ENCODE measurements at places on chromosomes 16 and 17.

- no peak for DNase-seq
These were observed 15.8 kb upstream of the CAVIN1 start for GRCh38 chr17:42438600-42439567.

- DNase-seq = no peak
These were observed 8.3 kb upstream of the GALK1 start for GRCh38 chr17:75773121-75773807.

DNA sequence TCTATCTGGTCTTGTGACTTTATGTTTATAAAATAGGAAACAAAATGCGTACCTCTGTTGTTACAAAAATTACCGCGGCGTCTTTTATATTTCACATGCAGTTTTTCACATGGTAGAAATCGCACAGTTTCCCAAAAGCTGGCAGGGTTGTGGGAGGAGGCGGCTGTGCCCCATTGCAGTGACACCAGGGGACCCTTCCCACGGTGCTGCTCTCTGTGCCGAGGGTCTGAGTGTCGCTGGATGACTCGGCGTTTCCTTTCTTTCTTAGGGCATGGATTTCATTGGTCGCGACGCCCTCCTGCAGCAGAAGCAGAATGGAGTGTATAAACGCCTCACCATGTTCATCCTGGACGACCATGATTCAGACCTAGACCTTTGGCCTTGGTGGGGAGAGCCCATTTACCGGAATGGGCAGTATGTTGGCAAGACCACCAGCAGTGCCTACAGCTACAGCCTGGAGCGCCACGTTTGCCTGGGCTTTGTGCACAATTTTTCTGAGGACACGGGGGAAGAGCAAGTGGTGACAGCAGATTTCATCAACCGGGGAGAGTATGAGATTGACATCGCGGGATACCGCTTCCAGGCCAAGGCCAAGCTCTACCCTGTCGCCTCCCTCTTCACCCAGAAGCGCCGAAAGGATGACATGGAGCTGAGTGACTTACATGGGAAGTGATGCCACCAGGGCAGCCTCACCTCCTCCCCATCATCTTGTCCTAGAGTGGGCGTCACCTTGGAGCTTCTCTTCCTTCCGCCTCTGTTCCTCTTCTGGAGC is 17.2 kb upstream of the CLEC18C start:
- no peak for DNase-seq

- DNase-seq = no peak
These were observed 32.8 kb downstream of the RNF157 start for GRCh38 chr17:76207275-76208059.

DNA sequence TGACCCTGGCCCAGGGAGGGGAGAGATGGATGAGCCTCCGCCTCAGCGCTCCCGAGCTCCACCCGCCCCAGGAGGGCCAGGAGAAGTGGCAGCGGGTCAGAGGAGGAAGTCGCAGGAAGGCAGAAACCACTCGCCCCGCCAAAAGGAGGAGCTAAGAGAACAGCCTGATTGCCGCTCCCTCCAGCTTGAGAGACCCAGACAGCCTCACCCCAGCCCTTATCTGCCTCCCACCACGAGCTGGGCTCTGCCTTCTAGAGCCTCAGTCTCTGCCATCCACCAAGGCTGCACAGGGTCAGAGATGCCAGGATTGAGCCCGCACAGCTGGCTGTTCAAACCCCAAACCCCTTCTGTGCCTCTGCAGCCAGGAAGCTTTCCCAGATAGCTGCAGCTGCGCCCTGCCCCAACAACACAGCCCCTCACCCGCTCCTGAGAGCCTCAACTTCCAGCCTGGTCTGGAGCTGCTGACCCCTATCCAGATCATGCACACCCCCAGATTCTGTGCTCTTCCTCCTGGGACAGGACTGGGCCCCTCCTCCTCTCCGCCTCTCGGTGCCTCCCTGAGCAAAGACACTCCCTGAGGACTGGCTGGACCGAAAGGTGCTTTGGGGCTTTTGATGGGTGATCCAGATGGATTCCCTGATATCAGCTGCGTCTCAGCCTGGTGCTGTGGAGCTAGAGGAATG is 1.0 kb upstream of the ATP2A3 start:
- DNase-seq = no peak

Measured in NCI-H187 (cell line).